ENCODE measurements at places on chromosomes 3 and 15. TPM values are rescaled to one million over a fixed set of nuclear protein-coding genes. Genes with fewer than 3 reads are reported as not detected.

DNA sequence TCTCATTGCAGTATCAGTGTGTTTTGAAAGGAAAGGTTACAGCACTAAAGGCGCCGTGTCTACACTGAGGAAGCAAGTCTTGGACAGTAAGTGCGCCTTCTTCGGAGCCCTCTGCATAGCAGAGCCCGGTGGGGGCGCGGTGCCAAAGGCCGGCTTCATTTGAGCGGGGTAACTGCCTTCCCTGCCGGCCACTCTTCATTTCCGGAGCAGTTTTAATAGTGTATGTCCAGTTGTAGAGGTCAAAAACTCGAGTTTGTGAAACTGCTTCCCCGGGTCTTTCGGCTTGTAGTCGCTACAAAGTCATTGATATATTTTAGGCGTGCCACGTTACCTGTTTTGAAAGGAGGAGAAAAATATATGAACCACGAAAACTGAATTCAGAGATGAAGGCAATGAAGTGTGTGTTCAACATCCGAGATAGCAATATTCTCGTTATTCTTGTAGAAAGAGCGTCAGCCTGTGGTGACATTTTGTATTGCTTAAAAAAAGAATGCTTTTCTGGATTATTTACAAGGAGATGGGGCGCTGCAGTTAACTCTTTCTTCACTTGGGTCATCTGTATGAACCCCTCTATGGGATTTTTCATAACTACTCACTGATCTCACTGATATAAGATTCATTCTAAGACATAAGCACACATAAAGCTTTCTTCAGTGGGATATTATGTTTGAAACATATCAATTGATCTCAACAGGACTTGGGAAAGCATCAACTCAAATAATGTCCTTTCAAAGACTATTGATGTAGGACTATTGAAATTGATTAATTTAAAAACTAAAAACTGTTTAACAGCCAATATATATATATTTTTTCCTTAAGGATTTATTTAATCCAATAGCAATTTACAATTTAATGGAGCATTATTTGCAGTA, 3.0 kb downstream of the ALCAM start:
- DNase-seq: peak; percentile 42

- peak; percentile 85 for DNase-seq
Measured at GRCh38 chr3:58336135-58336882, 3.6 kb downstream of the PXK start.

- no peak for DNase-seq
Measured at GRCh38 chr3:4419920-4420319, 47.1 kb downstream of the SUMF1 start.

CCR8 gene
- not detected for total RNA-seq

- DNase-seq: no peak
Measured at GRCh38 chr3:142738396-142738795, 14.6 kb downstream of the TRPC1 start.

VGLL3 gene
- 1.8 TPM for total RNA-seq

GRCh38 chr3:10669490-10670048, 146.5 kb upstream of the SLC6A11 start:
- no peak for DNase-seq

- no peak for DNase-seq
Measured at GRCh38 chr3:59606638-59607266, 556.9 kb upstream of the CFAP20DC start.

- no peak for DNase-seq
Measured at GRCh38 chr15:26166429-26166828, 303.3 kb upstream of the ATP10A start.

- DNase-seq: no peak
Measured at GRCh38 chr15:92665100-92665555, 9.6 kb upstream of the FAM174B start.

DNA sequence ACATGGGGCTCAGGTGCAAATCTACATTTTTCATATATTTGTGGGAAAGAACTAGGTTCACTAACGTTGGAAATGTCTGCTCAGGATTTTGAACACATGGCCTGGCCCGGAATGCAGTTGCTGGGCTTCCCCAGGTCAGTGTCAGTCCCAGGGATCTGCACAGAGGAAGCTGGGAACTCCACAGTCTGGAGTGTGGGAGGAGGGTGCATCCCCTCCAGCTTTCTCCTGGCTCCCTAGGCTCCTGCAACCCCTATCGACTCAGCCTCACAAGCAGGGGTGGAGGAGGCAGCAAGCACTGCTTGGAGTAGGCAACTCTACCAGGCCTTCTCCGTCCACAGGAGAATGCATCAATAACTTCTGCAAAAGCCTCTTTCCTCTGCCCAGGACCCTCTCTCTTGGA, 30.1 kb upstream of the HCN4 start:
- no peak for DNase-seq

PROS1 gene
- 2.8 TPM for total RNA-seq

CAPN7 gene
- total RNA-seq: 22.3 TPM

CDV3 gene
- total RNA-seq: 202 TPM

BNC1 gene
- 167 TPM for total RNA-seq

GRCh38 chr3:111694471-111694870, 99.3 kb upstream of the ZBED2 start:
- DNase-seq: no peak

Measured in foreskin keratinocyte (primary cell).